Fibroblast of pulmonary artery (primary cell): ENCODE measurements at places on chromosomes 13 and 19.

DNA sequence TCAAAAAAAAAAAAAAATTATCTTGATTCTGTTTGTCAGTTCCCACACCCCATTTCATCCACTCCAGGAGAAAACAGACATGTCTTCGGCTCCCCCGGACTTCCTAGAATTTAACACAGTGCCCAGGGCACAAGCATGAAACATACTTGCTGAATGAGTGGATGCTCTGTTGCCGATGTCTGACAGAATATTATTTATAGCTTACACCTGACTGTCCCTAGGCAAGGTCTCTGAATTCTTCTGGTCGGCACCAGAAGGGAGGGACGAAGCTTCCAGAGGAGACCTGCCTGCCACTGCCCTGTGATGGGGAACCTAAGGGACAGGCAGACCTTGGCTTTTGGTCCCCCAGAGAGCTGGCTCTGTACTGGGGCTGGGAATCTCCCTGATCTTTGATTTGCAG lies 43.9 kb upstream of the PEG3 start:
- no peak for DNase-seq

DNA sequence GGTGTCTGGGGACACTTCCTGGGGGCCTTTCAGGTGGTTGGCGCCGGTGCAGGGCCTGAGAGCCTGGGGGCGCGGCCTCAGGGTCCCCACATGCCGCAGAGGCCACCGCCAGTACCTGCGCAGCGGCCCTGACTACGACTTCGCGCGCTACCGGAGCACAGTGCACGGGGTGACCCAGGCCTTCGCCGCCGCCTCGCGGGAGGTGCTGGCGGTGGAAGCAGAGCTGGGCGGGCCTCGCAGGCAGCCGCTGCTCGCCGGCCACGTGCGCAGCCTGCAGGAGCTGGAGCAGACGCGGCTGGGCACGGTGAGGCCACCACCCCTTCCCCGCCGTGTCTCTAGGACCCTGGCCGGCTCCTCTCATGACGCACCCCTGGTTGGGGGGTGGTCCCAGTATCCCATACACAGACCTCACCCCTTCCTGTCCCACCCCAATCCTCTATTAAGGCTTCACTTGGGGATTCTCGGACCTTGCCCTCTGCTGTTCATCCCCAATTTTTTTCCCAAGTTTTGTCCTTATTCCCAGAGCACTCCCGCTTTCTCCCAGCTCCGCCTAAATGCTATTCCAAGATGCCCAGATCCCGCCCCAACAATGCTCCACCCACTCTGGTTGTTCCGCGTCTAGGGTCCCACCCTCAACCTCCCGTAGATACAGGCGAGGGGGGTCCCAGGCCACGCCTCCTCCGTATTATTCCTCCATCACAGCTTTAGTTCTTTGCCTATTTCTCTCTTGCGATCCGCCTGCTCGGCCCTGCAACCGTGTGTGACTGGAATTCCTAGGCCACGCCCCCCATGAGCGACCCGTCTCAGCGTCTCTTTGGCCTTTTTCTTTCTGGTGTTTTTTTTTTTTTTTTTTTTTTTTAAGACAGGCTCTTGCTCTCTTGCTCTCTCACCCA lies 1.0 kb downstream of the REX1BD start:
- peak; percentile 66 for DNase-seq

DNA sequence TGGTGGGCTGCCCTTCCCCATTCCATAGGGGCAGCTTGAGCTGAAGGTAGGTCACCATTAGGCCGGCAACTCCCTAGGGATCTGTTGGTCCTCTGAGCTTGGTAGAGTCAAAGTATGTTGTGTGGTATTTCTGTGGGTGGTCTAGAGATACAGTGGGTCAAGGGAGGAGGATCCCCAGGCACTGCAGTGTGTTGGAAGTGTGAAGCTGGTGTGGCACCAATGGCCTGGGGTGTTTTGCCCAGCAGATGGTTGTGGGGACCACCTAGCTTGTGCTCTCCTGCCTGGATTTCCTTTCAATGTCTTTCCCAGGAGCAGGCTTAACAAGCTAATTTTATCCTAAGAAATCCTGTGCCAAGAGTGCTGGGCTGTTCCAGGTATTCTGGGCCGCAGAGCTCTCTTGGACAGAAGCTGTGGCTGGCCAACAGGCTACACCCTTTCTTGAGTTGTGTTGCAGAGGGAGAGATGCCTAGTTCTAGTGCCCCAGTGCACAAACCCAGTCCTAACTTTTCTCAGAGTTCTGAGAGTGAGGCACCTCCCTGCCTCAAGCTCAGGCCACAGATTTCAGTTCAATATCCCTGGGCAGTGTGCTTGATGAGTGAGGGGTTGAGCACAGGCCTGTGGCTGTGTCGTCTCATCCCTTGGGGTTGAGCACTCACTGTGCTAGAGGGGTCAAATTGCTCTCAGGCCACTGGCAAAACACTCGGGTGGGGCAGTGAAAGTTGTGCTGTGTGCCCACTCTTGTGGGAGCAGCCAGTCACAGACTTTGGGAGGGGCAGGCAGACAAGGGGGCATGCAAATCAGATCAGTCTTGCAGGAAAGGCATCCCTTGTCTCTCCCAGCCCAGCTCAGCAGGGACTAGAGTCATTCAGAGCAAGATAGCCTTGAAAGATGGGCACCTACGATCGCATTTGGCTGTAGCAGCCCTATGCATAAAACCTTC lies 1806.1 kb upstream of the MIR17HG start:
- DNase-seq, result no peak

- peak; percentile 79 for DNase-seq
Observed at GRCh38 chr19:44657211-44657921, 13.7 kb downstream of the PVR start.

GRCh38 chr19:42872608-42873007 lies 6.9 kb downstream of the PSG1 start:
- DNase-seq, result no peak

DNA sequence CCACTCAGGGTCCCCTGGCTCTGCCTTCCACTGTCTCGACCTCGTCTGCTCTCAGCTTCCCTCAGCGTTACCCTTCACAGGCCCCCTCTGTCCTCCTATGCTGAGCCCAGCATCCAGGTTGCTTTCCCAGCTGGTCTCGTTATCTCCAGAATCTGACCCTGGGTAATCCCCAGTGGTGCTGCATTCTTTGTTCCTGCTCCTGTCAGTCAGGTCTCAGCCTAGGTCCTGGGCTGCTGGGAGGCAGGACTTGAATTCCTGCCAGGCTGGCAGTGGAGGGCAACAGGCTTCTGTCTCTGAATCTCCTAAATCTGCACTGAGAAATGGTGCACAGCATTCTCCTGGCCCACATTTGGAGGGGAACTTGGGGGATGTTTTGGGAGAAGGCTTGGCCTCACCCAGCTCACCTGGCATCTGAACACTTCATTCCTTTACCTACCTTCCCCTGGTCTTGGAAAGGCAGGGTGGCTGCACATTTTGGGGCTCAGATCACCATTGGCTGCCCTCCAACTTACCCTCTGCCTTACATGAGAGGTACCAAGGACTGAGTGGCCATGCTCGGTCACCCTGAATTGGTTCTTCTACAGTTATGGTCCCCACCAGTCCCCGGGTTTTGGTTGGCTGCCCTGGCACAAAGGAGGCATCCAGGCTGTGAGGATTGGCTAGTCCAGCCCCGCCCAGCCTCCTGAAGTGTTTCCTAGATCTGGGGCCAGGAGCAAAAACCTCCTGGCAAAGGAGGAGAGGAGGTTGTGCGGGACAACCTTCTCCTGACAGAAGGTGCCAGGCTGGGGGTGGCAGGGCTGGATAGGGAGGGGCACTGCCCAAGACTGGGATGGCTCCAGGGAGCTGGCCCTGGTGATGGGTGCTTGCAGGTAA lies at the start of gene CYP4F8:
CYP4F8 (plus strand) TSS at position 712 of the 873 bp plus-strand sequence. CDS start 399 bp downstream, outside the sequence.
- DNase-seq, result no peak

GRCh38 chr19:3821857-3822364 lies 35.7 kb upstream of the MATK start:
- DNase-seq, result peak; percentile 41

DNA sequence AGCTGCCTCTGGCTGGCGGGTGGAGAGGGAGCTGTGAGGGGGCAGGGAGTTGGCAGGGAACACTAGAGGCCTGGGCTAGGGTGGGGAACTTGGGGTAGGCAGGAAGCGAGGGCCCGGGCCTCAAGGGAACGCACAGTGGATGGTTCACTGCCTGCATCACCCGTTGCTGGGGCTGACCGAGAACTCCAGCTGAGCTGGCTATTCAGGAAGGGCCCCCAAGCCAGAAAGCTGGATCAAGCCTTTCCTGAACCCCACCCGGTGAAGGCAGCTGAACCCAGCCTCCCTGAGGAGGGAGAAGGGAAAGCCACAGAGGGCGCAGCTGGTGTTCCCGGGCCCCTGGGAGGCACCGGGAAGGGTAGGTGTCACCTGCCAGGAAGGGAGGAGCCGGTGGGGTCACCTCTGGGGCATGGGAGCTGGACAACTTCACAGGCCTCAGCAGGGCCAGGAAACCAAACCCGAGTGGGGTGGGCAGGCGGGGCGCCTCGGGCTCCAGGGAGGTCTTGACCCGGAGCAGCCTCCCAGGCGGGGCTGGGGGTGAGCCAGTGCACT lies 13.9 kb downstream of the PALM start:
- DNase-seq, result no peak

DNA sequence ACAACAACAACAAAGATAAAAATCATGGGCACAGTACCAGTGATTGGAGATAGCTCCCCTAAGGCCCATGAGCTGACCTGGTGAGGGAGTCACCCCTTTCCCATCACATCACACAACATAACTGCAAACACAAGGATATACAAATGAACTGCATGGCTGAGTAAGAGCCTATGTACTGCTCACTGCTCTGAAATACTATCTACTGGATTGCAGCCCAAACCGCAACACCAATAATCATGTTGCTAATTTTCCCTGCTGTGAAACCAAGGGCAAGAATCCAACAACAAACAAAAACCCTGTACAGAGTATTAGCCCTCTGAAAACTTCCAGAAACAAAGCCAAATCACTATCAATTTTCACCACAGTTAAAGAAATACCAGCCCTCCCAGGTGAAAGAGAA lies 1893.2 kb downstream of the PCDH9 start:
- DNase-seq, result peak; percentile 52

DNA sequence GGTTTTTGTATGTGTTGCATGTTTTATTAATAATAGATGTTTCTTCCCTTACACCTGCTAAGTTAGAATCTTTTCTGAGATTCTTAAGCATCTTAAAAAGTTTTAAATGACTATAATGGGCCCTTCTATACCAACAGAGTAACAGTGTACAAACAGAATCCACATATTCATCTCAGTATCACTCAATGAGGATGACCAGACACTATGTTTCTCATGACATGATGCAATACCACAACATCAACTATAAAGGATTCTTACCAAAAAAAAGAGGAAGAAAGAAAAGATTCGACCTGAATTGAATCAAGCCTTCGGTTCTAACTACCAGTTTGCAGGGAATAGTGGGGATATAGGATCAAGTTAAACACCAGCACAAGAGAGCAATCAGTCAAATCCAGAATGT lies 56.5 kb downstream of the INTS6 start:
- peak; percentile 16 for DNase-seq

DNA sequence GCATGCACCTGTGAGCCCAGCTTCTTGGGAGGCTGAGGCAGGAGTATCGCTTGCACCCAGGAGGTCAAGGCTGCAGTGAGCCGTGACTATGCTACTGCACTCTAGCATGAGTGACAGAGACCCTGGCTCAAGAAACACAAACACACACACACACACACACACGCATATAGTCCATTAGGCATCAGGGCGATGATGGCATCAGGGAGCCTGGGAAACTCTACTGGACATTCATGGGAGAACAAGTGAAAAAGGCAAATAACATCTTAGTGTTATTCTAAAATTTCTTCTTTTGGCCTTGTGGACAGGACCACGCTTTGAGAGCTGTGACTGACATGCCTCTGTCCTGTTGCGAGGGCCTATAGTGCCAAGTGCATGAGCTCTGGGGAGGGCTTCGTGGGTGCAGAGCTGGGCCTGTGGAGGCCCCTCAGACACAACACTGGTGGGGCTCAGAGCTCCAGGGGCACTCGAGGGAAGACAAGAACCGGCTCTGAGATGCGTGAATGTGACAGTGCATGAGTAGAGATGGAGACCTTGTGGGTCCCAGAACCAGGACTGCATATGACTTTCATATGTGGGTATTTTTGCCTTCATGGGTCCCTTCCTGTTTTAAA lies 8.0 kb upstream of the USF2 start:
- DNase-seq, result no peak

GRCh38 chr13:99422586-99423220 lies 78.6 kb upstream of the TM9SF2 start:
- no peak for DNase-seq

DNA sequence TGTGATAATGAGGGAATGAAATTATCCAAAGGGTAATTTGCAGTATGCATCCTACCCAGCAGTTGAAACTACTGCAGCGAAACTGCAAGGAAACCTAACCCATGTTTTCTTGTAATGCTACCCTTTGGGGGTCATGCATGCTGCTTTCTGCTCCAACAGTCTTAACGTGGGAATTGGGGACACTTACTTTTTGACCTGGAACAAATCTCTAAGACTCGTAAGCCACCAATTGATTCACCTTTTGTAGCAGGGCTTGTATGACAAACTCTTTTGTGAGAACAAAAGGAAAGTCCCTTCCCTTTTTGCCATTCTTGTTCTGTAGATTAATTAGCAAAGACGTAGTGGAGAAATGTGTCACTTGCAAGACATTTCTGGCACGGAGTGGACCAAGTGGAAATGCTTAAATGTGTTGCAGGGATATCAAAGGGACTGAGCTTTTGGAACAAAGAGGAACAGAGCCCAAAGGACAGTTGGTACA lies 27.4 kb downstream of the LRCH1 start:
- no peak for DNase-seq

- no peak for DNase-seq
Observed at GRCh38 chr19:44573627-44574026, 39.7 kb upstream of the IGSF23 start.

DNA sequence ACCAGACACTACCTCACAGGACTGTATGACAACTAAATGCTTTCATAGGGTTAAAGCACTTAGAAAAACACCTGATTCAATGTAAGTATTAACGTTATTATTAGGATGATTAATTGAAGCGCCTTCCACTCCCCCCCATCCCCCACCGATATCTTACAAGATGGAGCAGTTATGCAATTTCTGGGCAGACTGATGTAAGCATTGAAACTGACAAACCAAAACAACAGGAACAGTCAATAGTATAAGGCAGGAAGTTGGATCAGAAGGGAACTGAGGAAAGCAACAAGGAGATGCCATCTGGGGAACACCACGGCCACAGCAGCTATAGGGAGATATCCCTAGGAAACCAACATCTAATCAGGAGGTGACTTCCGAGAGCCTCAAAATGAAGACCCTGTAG lies 3.8 kb downstream of the LCP1 start:
- DNase-seq, result no peak

DNA sequence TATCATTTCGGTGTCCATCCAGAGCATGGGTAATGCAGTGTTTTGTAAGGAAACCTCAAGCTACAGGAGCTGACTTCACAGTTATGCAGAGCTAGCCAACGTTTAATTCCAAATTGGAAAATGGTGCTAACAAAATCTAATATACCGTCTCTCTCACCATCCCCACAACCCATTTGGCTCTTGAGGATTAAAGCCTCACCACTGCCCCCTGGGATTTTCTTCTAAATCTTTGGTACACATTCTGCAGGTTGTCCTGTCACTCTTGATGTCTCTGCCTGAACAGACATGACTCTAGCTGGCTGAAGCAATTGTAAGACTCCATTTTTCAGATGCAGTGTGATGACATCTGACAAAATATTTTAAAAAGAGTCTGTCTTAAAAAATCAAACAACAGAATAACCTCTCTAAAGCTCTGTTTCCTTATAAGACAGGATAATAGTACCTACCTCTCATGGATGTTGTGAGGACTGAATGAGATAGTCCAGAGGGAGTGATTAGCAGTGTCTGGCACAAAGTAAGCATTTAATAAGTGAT lies 451.8 kb downstream of the SUCLA2 start:
- DNase-seq, result no peak

GRCh38 chr13:92560883-92561282 lies 665.7 kb upstream of the GPC6 start:
- DNase-seq, result no peak

- DNase-seq, result peak; percentile 84
Observed at GRCh38 chr19:4374498-4375163, 25.7 kb downstream of the SH3GL1 start.
